Ovary (tissue), 10 donors: ENCODE measurements at places on chromosomes 5 and 9. TPM values are rescaled to one million over a fixed set of nuclear protein-coding genes. Genes with fewer than 3 reads are reported as not detected.
A peak's percentile ranks its signal among the peaks of the same experiment; 100 is the strongest.

DNA sequence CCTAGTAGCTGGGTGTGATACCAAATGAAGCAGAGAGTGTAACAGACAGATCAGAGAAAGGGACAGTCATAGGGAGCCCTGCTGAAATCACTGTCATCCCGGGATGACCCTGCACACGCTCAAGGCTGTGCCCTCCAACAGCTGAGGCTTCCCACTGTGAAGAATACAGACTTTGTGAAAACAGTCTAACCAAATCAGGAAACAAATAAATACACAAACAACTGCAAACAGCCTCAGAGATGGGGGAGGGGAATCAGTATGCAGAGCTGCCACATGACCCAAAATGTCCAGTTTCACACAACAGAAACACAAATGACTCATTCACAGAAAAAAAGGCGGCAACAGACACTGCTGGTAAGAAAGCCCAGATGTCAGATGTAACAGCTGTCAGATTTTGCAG lies 101.9 kb downstream of the ADAMTS2 start:
- H3K4me3 ChIP-seq = no peak overlapping the region
- peaks cover 3% of the 10 kb centered on the region for H3K4me1 ChIP-seq
- H3K27ac ChIP-seq = no peak overlapping the region
- no peaks in the 10 kb centered on the region for H3K27me3 ChIP-seq
- peak; percentile 21 for DNase-seq
- no peaks in the 10 kb centered on the region for H3K36me3 ChIP-seq

The GDNF gene
- polyA plus RNA-seq = 3.7 TPM

DNA sequence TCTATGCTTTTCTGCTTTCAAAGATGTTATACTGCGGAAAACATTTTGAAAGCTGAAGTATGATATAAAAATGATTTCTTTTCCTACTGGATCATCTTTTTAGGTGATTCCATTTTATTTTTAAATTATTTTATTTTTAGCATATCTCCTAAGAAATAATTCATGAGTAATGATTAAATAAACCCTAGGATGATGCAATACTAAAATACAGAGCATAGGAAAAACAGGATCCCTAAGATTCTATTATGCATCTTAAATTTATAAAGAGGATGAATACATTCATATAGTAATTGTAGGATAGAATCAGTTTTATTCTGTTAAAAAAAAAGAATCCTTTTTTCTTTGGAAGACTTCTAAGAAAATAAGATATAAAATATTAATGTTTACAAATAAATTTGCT lies 10.9 kb downstream of the POLK start:
- H3K27me3 ChIP-seq = no peaks in the 10 kb centered on the region
- H3K27ac ChIP-seq = no peak overlapping the region
- H3K36me3 ChIP-seq = no peaks in the 10 kb centered on the region
- no peak overlapping the region for H3K4me3 ChIP-seq
- no peak for DNase-seq

DNA sequence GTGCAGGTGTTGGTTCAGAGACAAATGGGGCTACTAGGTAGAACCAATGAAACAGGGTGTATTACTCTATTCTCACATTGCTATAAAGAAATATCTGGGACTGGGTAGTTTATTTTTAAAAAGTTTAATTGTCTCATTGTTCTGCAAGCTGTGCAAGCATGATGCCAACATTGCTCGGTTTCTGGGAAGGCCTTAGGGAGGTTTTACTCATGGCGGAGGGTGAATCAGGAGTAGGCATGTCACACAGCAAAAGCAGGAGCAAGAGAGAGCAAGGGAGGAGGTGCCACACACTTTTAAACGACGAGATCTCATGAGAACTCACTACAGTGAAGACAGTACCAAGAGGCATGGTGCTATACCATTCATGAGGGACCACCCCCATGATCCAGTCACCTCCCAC lies 134.6 kb downstream of the PIK3R1 start:
- H3K4me1 ChIP-seq = no peaks in the 10 kb centered on the region
- no peak overlapping the region for H3K27ac ChIP-seq
- no peaks in the 10 kb centered on the region for H3K27me3 ChIP-seq
- H3K4me3 ChIP-seq = no peak overlapping the region
- no peak for DNase-seq
- no peaks in the 10 kb centered on the region for H3K36me3 ChIP-seq
